ENCODE measurements at places on chromosomes 6 and 20. TPM values are rescaled to one million over a fixed set of nuclear protein-coding genes. Genes with fewer than 3 reads are reported as not detected.

PFDN6 gene
- total RNA-seq, result 30.9 TPM

LHFPL5 gene
- not detected for total RNA-seq

LTB gene
- total RNA-seq, result not detected

ADGRF1 gene
- total RNA-seq, result not detected

MYO6 gene
- total RNA-seq, result 13.9 TPM

NMBR gene
- total RNA-seq, result not detected

LGSN gene
- not detected for total RNA-seq

KCNK17 gene
- total RNA-seq, result not detected

ZBTB12 gene
- total RNA-seq, result 12.4 TPM

UBD gene
- not detected for total RNA-seq

CABLES2 gene
- total RNA-seq, result 0.47 TPM

BACH2 gene
- 0.35 TPM for total RNA-seq

CEBPB gene
- 42.6 TPM for total RNA-seq

LPA gene
- total RNA-seq, result not detected

EPB41L1 gene
- 14.1 TPM for total RNA-seq

ANKRD66 gene
- not detected for total RNA-seq

POU5F1 gene
- not detected for total RNA-seq

WFDC12 gene
- not detected for total RNA-seq

BPIFB1 gene
- not detected for total RNA-seq

SEL1L2 gene
- total RNA-seq, result 0.23 TPM

MYBL2 gene
- total RNA-seq, result 3.6 TPM

SASH1 gene
- 85.2 TPM for total RNA-seq

SOX18 gene
- 0.08 TPM for total RNA-seq

C6orf132 gene
- 0.75 TPM for total RNA-seq

PSMF1 gene
- 17.4 TPM for total RNA-seq

TGM2 gene
- 598 TPM for total RNA-seq

GJA1 gene
- 926 TPM for total RNA-seq

SYTL3 gene
- total RNA-seq, result 1.4 TPM

GGTLC1 gene
- total RNA-seq, result not detected

PRELID3B gene
- 75.1 TPM for total RNA-seq

IL20RA gene
- total RNA-seq, result 0.12 TPM

RRAGD gene
- 4.9 TPM for total RNA-seq

PROKR2 gene
- not detected for total RNA-seq

AAR2 gene
- total RNA-seq, result 8.7 TPM

GINM1 gene
- total RNA-seq, result 32.9 TPM

Measured in smooth muscle cell of the coronary artery (primary cell).